PC-3 (cell line): ENCODE measurements at places on chromosomes 1 and 21.
A peak's percentile ranks its signal among the peaks of the same experiment; 100 is the strongest.

DNA sequence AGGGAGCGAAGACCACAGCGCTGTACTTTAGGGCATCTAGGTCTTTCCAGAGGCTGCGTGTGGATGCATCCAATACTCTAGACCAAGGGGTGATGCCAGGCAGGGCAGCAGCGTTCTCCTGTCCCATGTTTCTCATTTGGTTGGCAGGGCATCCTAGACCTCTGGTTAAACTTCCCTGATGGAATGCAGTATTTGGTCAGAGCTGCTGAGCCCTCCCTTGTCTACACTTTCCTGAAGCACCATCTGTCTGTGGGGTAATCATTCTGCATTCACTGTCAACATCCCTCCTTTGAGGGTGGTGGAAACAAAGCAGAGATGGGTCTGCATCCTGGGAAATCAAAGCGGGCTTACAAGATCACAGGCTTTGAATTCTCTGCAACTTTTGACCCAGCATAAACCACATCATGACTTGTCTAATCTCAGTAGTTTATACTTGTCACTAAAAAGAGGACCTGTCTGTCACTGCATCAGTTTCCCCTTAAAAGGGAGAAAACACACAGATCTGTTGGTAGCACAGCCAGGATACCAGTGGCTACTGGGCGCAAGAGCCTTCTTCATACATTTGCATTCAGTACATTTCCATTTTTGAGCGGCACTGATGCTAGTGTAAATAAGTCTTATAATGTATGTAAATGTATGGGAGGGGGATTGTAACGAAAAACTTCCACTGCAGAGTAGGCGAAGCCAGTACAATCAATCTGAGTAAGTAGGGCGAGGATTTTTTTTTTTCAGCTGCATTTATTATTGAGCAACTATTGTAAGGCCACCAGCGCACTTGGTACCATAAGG lies 106.3 kb downstream of the GALNT2 start:
- H3K4me1 ChIP-seq: peaks cover 34% of the 10 kb centered on the region
- H3K27me3 ChIP-seq: no peaks in the 10 kb centered on the region
- no peak overlapping the region for H3K27ac ChIP-seq

GRCh38 chr21:42779431-42779861 lies 99.9 kb downstream of the WDR4 start:
- H3K36me3 ChIP-seq: no peaks in the 10 kb centered on the region
- no peak for DNase-seq
- no peak overlapping the region for H3K27ac ChIP-seq

DNA sequence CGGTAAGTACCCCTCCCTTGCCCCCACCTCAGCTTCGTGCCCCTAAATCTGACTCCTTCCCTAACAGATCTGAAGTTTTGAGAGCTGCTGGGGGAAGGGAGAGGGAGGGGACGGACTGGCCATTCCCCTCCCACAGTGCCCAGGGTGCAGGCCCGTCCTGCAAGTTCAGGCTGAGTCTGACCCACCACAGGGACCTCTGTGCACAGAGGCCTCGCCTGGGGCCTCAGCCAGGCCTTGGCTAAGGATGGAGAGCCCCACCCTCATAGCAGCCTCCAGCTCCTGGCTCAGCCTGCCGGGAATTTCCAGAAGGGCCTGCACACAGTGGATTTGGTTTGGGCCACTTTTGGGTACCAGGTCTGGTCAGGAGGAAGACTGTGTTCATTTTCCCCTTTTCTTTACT lies 31.2 kb upstream of the TNFRSF1B start:
- no peak overlapping the region for H3K4me3 ChIP-seq
- peaks cover 21% of the 10 kb centered on the region for H3K4me1 ChIP-seq
- no peaks in the 10 kb centered on the region for H3K36me3 ChIP-seq

GRCh38 chr1:160163615-160164014 lies 12.2 kb downstream of the ATP1A4 start:
- H3K27me3 ChIP-seq: no peaks in the 10 kb centered on the region
- peaks cover 22% of the 10 kb centered on the region for H3K4me1 ChIP-seq
- no peaks in the 10 kb centered on the region for H3K36me3 ChIP-seq
- H3K27ac ChIP-seq: no peak overlapping the region
- DNase-seq: peak; percentile 23

- peak within 1 kb of the TSS; percentile 73 for H3K4me3 ChIP-seq
- H3K4me1 ChIP-seq: peaks cover 32% of the 10 kb centered on the region
- H3K27ac ChIP-seq: no peak within 1 kb of the TSS
- DNase-seq: peak; percentile 75
- H3K27me3 ChIP-seq: no peaks in the 10 kb centered on the region
These were observed at the start of gene MEGF6 for GRCh38 chr1:3611170-3612019. MEGF6 (minus strand) TSS chr1:3611508; CDS start chr1:3611268, 240 bp downstream.

GRCh38 chr1:234499943-234500245 lies 20.9 kb upstream of the TARBP1 start:
- H3K36me3 ChIP-seq: no peaks in the 10 kb centered on the region
- peak overlapping the region; percentile 40; the same call in 1 of the 2 replicates for H3K4me3 ChIP-seq
- peaks cover 40% of the 10 kb centered on the region for H3K4me1 ChIP-seq
- H3K27ac ChIP-seq: peak overlapping the region; percentile 88

GRCh38 chr21:45084881-45085536 lies 10.6 kb downstream of the ADARB1 start:
- peaks cover 10% of the 10 kb centered on the region for H3K4me1 ChIP-seq
- no peaks in the 10 kb centered on the region for H3K27me3 ChIP-seq
- no peak for DNase-seq
- no peak overlapping the region for H3K4me3 ChIP-seq
- no peaks in the 10 kb centered on the region for H3K36me3 ChIP-seq
- no peak overlapping the region for H3K27ac ChIP-seq

- peaks cover 85% of the 10 kb centered on the region for H3K27me3 ChIP-seq
- H3K4me3 ChIP-seq: no peak overlapping the region
- no peaks in the 10 kb centered on the region for H3K36me3 ChIP-seq
These were observed 154.1 kb upstream of the ETV3 start for GRCh38 chr1:157292302-157292701.

- no peak overlapping the region for H3K4me3 ChIP-seq
- H3K4me1 ChIP-seq: no peaks in the 10 kb centered on the region
- H3K27ac ChIP-seq: no peak overlapping the region
These were observed 71.0 kb downstream of the LEPR start for GRCh38 chr1:65491472-65491871.

- H3K27ac ChIP-seq: no peak overlapping the region
- no peaks in the 10 kb centered on the region for H3K4me1 ChIP-seq
- DNase-seq: peak; percentile 70
- H3K27me3 ChIP-seq: peaks cover 8% of the 10 kb centered on the region; the same call in 1 of the 2 replicates
These were observed 836.1 kb upstream of the ADAMTS5 start for GRCh38 chr21:27802816-27803475.

- no peak overlapping the region for H3K4me3 ChIP-seq
- peaks cover 5% of the 10 kb centered on the region; the same call in 1 of the 2 replicates for H3K4me1 ChIP-seq
- no peaks in the 10 kb centered on the region for H3K27me3 ChIP-seq
- H3K36me3 ChIP-seq: peaks cover 23% of the 10 kb centered on the region; the same call in 1 of the 2 replicates
These were observed 30.0 kb downstream of the ZBTB17 start for GRCh38 chr1:15945832-15946448.

- peaks cover 17% of the 10 kb centered on the region for H3K4me1 ChIP-seq
- no peak for DNase-seq
- no peak overlapping the region for H3K27ac ChIP-seq
- no peak overlapping the region for H3K4me3 ChIP-seq
These were observed 2.9 kb downstream of the TPRG1L start for GRCh38 chr1:3627515-3628253.

DNA sequence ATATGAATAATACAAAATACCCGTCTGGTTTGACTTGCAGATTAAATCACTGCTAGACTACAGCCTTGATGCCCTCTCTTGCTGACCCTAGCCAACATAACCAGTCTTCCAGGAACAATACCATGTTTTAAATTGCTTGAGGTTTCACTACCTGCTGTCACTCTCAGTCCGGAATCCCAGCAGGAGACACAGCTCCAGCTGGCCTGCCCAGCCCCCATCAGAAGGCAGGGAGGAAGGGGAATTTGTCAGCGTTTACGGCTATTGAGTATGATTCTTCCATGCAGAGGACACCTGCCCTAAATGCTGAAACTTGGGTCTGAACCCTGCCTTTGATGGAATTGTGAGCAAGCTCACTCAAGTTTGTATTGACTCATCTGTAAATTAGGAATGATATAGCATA lies 33.0 kb downstream of the ZNF496 start:
- H3K4me1 ChIP-seq: no peaks in the 10 kb centered on the region
- DNase-seq: no peak
- peaks cover 39% of the 10 kb centered on the region for H3K36me3 ChIP-seq
- no peak overlapping the region for H3K4me3 ChIP-seq
- no peaks in the 10 kb centered on the region for H3K27me3 ChIP-seq

DNA sequence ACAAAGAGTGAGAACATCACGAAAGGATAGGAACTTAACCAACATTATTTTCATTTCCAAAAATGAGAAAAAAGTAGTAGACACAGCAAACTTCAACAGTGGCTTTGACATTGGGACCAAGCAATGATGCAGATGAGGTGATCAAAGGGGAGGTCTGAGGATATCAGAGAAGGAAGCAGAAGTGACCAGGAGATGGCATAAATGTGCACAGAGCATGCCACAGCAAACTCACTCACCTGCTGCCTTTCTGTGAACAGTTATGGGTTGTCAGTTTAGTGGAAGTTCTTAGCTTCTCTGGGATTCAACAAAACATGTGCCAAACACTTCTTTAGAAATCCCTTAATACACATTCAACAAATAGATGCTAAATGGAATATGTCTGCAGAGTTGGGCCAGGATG lies 290.1 kb downstream of the PLPP3 start:
- no peak overlapping the region for H3K27ac ChIP-seq
- DNase-seq: peak; percentile 8
- H3K27me3 ChIP-seq: no peaks in the 10 kb centered on the region
- no peaks in the 10 kb centered on the region for H3K36me3 ChIP-seq
- no peak overlapping the region for H3K4me3 ChIP-seq
- H3K4me1 ChIP-seq: peaks cover 18% of the 10 kb centered on the region; the same call in 1 of the 2 replicates

DNA sequence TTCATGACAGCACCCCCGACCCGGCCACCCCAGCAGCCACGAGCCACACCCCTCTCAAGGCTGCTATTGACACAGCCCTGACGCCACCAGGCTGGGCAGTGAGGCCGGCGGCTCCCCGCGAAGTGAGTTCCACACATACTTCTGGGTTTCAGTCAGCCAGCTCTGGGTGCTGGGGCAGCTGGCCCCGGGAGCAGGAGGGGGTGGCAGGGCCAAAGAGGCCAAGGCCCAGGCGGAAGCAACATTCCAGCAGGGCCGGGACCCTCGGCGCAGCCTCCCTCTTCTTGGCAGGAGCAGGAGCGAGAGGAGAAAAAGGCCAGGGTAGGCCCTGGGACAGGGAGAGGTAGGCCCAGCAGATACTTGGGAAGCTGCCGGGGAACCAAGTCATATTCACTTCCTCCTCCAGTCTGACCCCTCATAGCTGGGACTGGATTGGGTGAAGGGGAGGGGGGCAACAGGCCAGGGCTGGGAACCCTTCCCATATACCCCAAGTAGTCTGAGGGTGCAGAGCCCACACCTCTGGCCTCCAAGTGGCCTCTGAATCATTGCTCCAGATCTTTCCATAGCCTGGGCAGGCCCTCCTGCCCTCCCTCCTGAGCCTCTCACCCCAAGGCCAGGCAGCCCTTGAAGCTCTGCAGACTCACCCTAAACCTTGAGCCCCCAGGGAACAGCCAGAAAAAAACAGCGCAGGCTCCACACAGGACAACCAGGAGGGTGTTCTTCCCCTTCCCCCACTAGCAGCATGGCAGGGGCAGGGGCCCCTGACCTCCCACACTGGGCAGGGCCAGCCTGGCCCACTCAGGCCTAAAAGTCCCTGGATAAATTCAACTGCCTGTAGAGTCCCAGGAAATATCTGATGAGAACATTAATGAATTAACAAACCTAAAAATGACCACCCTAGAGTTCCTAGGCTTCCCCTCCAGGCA lies 5.7 kb downstream of the HSPG2 start:
- no peaks in the 10 kb centered on the region for H3K36me3 ChIP-seq
- no peaks in the 10 kb centered on the region for H3K27me3 ChIP-seq
- no peak overlapping the region for H3K4me3 ChIP-seq
- peak; percentile 58 for DNase-seq
- peak overlapping the region; percentile 57 for H3K27ac ChIP-seq

DNA sequence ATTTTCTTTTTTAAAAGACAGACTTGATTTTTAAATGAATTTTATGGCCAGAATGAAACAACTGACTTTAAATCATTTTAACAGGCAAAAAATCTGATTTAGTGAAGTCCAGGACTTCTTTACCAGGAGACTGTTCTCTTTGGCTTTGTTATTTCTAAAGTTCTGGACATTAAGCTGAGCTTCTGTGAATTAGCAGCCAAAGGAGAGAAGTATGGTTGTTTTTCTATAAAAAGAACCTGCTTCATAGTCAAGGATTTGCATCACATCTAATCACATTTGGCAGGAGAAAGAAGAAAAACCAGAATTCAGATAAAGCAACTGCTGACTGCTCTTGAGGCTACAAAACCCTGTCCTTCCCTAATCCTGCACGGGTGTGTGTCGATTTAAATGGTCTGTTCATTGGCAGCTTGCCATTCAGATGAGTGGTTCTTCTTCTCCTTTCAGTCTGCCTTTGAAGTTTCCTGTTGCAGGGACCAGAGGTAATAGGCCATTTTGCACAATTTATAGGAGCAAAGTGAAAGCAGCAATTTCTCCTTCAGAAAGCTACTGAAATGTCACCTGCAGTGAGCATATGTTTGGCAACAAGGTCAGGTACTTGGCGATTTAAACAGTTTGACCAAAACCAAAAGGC lies 215.4 kb downstream of the OLFM3 start:
- H3K4me1 ChIP-seq: no peaks in the 10 kb centered on the region
- DNase-seq: peak; percentile 6
- no peak overlapping the region for H3K4me3 ChIP-seq
- no peaks in the 10 kb centered on the region for H3K36me3 ChIP-seq
- no peaks in the 10 kb centered on the region for H3K27me3 ChIP-seq
- H3K27ac ChIP-seq: no peak overlapping the region

DNA sequence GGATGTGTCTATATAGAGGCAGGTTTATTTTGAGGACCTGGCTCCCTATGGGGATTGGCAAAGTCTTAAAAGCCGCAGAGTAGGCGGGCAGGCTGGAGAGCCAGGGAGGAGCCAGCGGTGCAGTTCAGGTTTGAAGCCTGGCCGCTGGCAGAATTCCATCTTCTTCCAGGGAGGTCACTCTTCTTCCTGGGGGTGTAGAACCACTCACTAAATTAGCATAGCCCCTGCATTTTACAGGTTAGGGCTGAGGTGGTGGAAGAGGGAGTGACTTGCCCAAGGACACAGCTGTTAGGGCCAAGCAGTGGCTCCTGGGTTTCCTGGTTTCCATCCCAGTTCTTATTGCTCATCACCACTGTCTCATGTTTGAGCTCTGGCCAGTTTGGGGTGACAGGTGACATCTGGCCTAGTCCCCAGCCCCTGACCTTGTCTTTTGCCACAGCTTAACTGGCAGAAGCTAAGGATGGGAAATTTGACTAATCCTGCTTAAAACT lies 1.4 kb downstream of the PINK1 start:
- H3K27me3 ChIP-seq: no peaks in the 10 kb centered on the region
- H3K36me3 ChIP-seq: peaks cover 4% of the 10 kb centered on the region; the same call in 1 of the 2 replicates
- H3K4me1 ChIP-seq: peaks cover 18% of the 10 kb centered on the region
- peak overlapping the region; percentile 37 for H3K27ac ChIP-seq

- peaks cover 43% of the 10 kb centered on the region for H3K4me1 ChIP-seq
- H3K4me3 ChIP-seq: no peak overlapping the region
- H3K27me3 ChIP-seq: no peaks in the 10 kb centered on the region
- no peak overlapping the region for H3K27ac ChIP-seq
These were observed 32.1 kb downstream of the CD244 start for GRCh38 chr1:160830321-160831153.
